Naive thymus-derived CD4-positive, alpha-beta T cell (primary cell): ENCODE measurements at places on chromosomes 3 and 15.
A peak's percentile ranks its signal among the peaks of the same experiment; 100 is the strongest.

DNA sequence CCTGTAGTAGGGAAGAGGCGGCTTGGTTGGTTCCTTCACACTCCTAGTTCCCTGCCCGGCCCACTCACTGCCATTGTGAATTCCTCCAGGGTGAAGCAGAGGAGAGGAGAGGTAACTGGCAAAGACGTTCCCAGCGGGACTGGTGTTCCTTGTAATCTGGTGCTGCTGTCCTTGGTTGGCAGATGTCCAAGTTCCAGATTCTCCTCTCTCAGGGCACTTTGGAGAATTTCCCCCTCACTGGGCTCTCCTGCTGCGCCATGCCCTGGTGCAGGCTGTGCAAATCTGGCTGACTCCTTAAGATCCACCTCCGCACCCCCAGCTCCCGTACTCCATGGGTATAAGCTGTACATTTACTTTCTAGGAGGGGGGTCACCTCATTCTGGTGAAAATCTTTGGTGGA is 37.3 kb downstream of the THSD4 start:
- no peak for DNase-seq

- no peak for DNase-seq
Observed at GRCh38 chr3:12230877-12231276, 58.0 kb upstream of the PPARG start.

DNA sequence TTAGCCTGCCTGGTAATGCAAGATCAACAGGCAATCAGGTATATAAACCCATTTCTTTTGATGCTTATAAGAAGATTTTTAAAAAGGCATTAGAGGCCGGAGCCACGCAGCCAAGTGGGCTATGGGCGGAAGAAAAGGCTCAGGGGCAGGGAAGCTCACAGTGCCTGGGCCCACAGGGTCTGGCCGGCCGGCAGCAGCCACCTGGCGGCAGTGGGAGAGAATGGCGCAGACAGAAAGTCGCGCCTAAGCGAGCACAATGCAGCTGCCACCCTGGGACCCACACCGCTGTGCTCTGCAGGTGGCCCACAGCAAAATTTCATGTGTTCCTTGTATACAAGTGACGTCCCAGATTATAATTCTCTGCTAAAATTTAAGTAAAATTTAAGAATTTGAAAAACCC is 448.6 kb upstream of the RASGRP1 start:
- no peak for DNase-seq

DNA sequence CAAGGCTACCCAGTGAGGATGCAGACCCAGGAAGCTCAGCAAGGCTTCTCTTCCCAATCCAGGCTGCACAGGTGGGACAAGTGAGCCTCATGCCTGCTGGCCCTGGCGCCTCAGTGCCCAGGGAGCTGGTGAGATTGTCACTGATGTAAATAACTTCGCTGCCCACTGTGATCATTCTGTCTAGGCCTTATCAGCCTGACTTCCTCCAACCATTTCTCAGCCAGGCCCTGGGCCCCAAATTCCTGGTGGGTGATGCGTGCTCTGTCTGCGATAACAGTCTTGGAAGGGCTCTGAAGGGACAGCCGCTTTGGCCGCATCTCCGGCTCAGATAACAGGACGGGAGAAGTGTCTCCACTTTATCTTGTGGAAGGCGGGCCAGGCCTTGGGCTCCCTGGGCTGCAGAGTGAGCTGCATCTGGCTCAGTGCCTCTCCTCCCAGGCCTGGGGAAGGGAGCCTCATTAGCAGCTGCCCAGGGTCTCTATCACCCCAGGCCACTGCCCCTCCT is 2.2 kb upstream of the FBLN2 start:
- no peak for DNase-seq

DNA sequence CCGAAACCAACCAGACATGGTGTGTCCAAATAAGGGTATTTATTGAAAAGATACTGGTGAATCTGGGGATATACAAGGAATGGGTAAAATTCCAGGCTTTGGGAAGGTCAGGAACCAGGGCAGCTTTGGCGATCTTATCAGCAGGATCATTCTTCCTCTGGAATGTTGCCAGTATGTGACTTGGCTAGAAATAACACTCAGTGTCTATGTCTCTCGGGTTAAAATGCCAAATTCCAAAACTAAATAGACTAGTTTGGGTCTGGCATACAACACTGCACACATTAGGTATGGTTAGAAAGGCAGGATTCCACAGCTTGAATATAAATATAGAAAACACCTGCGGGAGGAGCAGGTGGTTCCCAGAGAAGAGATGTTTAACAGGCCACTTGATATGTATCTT is 220.2 kb upstream of the CD96 start:
- DNase-seq, result no peak

- peak; percentile 99 for DNase-seq
Observed at GRCh38 chr15:34101366-34102174, at the start of the genes EMC7 and PGBD4. Gene EMC7 (minus strand): TSS chr15:34101862. CDS start chr15:34101839, 23 bp downstream. Gene PGBD4 (plus strand): TSS chr15:34102083. CDS start chr15:34102532, 449 bp downstream.

DNA sequence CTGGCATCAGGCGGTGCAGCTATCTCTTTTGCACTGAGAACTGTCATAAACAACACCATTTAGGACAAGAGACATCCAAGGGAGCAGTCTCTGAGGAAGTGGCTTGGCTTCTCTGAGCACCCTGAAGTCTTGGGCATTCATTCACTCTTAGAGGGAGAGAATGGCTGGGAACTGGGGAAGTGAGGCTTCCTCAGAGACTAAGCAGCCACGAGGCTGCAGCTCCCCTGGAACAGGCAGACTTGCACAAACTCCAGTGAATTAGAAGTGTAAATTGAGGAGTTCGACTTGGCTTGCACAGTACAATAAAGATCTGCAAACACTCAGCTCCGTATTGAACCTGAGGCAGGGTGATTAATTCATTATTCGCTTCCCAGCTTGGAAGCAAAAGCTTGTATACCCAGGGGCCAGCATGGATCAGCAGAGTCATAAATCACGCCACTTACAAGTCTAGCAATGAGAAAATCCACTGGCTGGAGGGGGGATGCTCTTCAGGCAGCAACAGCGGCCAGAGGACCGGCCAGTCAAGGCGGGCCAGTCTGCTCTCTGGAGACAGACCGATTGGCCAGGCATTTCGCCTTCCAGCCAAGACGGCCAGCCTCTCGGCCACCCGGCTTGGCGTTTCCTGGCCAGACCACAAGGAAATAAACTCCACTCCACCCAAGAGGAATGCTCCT is 118.8 kb upstream of the ADPGK start:
- DNase-seq, result no peak

GRCh38 chr3:179495483-179495882 is 44.2 kb upstream of the GNB4 start:
- no peak for DNase-seq

GRCh38 chr15:80612118-80612823 is 82.8 kb upstream of the ABHD17C start:
- no peak for DNase-seq

GRCh38 chr3:158717576-158717975 is 14.7 kb downstream of the RARRES1 start:
- DNase-seq, result no peak

GRCh38 chr15:79505956-79506355 is 73.8 kb downstream of the MINAR1 start:
- DNase-seq, result no peak

- DNase-seq, result no peak
Observed at GRCh38 chr3:131233900-131234668, 147.5 kb upstream of the NUDT16 start.

DNA sequence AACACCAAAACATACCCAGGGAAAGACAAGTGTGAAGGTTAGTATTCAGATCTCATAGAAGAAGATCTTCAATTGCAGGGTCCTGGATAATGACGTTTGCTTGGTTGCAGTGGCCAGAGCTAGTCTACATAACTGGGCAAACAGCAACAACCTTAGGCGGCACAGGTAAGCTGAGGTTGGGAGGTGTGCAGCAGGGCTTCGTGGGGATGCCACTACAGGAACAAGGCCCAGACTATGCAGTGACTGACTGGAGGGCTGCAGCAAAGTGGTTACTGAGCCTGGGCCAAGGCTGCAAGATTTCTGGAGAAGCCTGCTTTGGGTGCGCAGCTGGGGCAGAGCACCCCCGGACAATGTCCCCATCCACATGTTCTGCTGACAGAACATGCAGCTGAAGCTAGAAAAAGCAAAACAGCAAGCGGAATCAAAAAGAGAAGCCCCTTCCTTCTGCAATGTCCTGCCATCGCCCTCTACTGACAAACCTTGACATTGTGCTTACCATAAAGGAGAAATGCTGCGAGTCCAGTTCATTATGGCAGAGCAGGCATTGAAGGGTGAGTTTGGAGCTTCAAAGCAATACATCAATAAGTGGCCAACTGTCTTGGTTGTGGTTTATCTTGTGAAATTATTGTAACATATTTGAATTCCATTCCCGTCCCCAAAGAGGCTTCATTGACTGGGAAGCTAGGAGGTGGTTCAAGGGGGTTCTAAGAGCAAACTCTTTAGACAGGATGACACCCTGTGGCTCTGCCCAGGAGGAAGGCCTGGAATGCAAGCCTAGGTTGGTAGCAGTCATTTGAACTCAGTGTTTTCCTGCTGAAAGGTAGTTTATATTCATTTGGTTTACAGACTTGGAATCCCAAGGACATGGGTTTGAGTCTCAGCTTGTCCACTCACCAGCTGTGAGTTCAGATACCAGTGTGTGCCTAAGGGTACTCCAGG is 217.0 kb downstream of the PDCD6IP start:
- no peak for DNase-seq

DNA sequence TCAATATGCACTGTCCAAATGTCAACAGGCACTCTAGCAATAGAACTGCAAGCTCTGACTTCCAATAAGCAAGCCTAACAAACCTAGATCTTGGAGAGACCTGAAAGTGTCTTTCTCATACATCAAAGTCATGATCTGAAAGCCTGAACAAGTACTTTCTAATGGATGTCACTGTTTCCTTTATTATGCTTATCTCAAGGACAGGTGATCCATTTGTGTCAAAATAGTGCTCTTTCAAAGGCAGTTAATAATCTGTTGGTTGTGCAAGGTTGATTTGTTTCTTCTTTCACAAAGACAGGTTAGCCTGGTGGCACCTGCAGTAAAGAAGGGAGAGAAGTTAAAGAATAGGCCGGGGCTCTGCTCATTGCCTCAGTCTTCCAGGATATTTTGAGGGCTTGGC is 146.8 kb downstream of the EPHB1 start:
- DNase-seq, result no peak

DNA sequence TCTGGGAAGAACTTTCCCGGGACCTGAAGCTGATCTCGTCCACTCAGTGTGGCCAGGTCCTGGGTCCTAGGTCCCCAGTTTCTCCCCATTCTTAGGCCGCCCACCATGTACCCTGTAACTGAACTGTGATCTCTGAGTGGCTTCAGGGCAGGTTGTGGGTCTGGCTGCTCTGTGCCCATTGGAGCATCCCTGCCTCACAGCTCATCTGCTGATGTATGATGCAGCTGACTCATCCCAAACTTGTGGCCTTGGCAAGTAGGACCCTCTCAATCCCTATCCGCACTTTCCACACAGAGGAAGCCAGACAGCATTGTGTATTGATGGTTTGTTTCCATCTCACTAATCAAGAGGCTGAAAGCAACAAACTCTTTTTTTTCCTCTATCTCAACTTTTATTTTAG is 69.1 kb upstream of the XCR1 start:
- DNase-seq, result no peak

- no peak for DNase-seq
Observed at GRCh38 chr3:461006-461405, 264.4 kb downstream of the CHL1 start.

DNA sequence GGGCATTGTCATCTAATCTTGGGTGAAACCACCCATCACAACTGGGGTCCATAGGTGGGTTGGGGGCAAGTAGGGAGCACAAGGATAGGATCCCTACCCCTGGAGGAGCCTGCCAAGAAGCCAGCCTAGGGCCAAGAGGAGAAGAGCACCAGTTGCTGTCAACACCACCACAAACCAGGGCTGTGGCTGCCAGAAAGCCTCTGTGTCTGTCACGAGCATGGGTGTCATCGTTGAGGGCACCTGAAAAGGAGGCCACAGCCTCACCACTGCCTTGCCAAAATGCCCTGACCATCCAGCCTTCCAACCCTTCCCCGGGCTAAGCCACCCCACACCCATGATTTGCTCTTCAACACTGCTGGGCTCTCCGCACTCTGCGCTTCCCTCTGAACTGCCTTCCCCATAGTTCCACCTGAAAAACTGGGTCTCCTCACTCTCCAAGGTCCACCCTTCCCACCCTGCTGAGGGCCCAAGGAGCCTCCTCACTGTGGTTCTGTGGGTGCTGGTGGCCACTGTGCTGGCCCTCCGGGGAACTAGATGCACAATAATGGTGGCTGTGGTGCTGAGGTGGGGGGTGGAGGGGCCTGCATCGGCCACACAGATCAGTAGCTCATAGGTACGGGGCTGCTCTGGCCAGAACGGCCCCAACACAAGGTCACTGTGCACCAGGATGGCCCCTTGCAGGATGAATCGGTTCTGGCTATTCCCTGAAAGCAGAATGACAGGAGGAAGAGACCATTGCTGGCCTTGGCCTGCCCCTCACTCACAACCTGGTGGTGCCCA is 6.2 kb upstream of the IP6K1 start:
- no peak for DNase-seq

DNA sequence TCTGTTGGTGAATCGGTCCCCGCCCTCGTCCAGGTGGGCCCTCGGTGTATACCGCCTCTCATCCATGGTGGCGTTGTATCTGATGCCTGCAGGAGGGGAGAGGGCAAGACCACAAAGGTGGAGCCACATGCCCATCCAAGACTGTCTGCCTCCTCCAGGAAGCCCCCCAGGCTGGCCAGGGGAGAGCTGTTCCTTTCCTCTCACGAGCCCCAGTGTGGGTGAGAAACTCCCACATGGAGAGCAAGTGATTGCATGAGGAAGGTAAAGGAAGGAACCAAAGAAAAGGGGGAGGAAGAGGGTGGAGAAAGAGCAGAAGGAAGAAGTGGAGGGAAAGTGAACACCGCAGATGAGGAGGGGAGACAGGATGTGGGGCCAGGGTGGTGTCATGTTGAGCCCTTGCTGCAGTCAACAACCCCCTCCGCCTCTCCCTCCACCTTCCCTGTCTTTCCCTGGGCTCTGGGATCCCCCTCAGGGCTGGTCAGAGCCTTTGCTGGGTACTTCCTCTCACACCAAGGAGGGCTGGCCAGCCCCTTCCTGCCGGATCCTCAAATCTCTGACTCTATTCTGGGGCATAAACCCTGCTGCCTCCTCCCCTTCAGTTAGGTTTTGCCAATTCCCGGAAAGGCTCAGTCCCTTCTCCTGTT is 49.3 kb downstream of the FEM1B start:
- no peak for DNase-seq

DNA sequence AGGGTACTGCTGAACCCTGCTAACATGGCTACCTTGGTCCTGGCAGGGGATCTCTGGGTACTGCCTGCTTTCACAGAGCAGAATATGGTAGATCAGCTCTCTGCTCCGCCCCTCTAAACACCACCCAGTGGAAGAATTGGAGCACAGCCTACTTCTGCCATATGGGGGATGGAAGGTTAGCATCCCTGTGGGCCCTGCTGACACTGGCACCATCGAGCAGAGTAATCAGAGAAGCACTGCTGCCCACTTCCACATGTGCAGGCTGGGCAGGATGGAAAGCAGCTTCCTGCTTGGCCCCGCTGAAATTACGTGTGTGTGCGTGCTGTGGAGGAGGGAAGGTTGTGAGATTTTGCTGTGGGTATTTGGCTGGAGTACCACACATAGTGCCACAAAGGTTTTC is 24.8 kb downstream of the CCR1 start:
- no peak for DNase-seq

- DNase-seq, result no peak
Observed at GRCh38 chr3:82556113-82556512, 794.7 kb upstream of the GBE1 start.

DNA sequence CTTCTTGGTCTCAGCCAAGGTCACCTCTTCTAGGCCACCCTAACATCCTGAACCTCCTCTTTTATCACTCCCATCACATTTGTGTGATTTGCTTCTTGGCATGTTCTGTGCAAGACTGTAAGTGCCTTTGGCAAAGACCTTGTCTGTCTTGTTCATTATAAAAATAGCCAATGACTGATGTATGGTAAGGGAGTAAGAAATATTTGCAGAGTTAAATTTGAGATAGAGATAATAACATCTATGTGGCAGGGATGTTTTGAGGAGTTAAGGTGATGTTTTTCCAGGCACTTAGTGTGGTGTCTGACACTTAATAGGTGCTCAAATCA is 202.3 kb downstream of the CADPS start:
- DNase-seq, result no peak
